ENCODE measurements at places on chromosomes 5 and 9.
A peak's percentile ranks its signal among the peaks of the same experiment; 100 is the strongest.

- no peak for DNase-seq
Measured at GRCh38 chr5:144015961-144016360, 154.5 kb downstream of the YIPF5 start.

GRCh38 chr5:80502800-80503199 lies 14.9 kb downstream of the FAM151B start:
- no peak for DNase-seq

DNA sequence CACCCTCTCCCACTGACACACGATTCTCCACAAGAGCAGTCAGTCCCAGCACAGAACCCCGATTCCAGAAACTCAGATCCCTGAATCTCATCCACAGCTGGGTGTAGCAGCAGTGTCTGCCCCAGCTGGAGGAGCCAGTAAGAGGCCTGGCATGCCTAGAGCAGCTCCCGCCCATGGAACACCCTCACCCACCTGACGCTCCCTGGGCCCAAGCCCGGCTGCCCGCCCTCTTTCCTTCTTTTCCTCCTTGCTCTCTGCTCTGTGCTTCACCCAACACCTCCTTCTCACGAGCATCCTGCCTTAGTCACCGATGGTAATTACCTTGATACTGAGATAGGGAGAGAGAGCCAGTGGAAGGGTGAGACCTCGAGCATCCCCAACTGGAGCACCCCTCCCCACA lies 8.7 kb downstream of the PCDH1 start:
- no peak for DNase-seq

DNA sequence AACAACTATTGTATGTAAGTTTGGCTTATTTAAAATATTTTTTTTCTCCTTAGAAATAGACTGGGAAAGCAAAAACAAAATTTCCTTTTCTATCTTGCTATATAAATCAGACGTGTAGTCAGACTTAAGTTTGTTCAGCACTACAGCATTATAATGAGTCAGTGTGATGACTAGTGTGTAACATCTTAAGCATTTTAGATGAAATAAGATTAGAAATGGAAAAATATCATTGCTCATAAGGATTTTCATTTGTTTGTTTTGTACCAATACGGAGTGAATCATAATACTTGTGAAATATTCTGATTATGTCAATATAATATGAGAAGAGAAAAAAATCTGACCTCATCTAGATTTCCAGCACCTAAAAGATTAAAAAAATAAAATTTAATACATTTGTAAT lies 64.7 kb upstream of the RICTOR start:
- no peak for DNase-seq

- no peak for DNase-seq
Measured at GRCh38 chr9:20462410-20462809, 159.9 kb downstream of the MLLT3 start.

DNA sequence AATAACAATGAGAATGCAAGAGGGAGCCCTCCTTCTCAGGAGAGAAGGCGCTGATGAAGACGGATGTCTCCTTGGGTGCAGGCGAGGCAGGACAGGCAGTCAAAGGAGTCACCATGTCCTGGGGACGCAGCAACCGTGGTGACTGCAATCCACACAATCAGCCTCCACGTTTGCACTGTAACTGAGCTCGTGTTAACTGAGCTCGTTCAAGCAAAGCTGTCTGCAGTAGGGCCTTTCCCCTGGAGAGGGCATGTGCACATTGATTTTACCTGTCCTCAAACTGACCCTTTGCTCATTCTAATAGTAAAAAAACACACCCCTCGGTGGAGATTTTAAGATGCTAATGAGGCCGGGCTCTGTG lies 2.8 kb downstream of the SARDH start:
- DNase-seq: no peak

- DNase-seq: no peak
Measured at GRCh38 chr5:90680921-90681563, 122.4 kb downstream of the ADGRV1 start.

DNA sequence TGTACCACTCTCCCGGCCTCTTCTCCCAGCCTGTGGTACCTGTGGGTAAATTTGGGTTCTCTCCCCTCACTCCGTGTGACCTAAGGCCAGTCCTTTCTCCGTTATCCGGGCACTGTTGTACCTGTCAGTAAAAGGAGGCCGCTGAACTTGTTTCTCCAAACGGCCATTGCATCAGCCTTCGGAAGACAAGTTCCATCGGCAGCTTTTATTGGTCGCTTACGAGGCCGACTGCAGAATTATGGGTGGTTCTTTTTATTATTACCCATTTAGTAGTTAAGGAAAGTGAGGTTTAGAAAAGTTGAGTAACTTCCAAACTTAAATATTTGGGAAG lies 558 bp downstream of the GRPEL2 start:
- peak; percentile 24 for DNase-seq

GRCh38 chr5:141369994-141370848 lies at the start of gene PCDHGB3:
TSS of gene PCDHGB3 (plus strand) at chr5:141370242. CDS start at chr5:141370395, 153 bp downstream.
- peak; percentile 7 for DNase-seq

DNA sequence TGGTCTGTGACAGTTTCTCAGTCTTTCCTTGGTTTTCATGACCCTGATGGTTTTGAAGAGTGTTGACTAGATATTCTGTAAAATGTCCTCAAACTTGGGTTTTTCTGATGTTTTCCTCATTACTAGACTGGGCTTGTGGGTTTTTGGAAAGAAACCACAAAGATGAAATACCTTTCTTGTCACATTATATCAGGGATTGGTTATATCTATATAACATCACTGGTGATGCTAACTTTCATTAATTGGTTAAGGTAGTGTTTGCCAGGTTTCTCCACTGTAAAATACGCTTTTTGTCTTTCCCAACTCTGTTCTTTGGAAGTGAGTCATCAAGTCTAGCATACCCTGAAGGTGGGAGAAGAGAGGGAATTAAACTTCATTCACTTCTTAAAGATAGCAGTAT lies 3.3 kb upstream of the IL31RA start:
- DNase-seq: no peak
